ENCODE measurements at places on chromosomes 1 and 21.

- no peak for DNase-seq
Measured at GRCh38 chr1:96060621-96061020, 661.0 kb upstream of the PTBP2 start.

GRCh38 chr1:83060651-83061390, 938.1 kb downstream of the TTLL7 start:
- DNase-seq = no peak

DNA sequence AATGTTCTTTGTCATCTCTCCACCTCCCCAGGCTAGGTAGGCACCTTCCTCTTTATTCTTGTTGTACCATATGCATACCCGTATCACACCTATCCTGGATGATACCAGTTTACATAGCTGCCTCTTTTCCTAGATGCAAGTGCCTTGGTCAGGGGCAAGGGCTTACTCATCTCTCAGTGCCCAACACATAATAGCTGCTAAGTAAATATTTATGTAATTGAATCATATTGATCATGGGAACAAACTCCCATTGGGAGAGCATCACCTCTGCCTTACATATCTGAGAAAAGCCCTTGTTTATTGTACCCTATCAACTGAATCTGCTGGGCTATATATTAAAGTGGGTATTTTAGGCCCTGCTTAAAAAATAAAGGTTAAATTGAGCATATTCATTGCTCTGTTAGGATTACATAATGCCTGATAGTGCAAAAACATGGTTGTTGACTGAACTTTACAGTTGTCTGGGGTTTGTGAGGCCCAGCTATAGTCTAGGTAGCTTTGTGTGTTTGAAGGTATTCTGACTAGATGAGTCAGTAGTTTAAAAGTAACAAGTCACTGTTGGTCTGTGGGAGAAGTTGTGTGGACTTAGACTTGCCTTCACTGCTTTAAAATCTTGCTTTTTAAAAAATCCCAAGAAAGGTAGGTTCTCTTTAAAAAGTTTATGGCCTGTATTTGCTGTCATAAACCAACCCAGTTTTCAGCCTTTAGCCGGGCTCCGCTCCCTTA, 82.6 kb downstream of the OLFML2B start:
- DNase-seq = no peak

DNA sequence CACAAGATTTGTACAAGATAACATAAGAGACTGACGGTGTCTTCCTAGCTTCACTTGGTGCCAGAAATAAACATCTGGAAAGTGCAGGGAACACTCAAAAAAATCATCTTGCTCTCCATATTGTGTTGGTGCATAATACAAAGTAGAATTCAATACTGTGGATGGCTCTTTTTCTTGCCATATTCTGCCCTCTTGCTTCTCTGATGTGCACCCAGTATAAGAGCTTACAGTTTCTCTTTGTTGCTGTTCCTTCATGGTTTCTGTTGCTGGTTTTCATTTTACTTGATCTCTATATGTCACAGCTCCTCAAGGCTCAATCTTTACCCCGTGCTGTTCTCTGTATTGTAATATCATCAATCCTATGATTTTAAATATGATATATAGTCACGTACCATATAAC, 528.5 kb upstream of the ZP4 start:
- no peak for DNase-seq

- no peak for DNase-seq
Measured at GRCh38 chr1:230797376-230797920, 50.3 kb downstream of the CAPN9 start.

DNA sequence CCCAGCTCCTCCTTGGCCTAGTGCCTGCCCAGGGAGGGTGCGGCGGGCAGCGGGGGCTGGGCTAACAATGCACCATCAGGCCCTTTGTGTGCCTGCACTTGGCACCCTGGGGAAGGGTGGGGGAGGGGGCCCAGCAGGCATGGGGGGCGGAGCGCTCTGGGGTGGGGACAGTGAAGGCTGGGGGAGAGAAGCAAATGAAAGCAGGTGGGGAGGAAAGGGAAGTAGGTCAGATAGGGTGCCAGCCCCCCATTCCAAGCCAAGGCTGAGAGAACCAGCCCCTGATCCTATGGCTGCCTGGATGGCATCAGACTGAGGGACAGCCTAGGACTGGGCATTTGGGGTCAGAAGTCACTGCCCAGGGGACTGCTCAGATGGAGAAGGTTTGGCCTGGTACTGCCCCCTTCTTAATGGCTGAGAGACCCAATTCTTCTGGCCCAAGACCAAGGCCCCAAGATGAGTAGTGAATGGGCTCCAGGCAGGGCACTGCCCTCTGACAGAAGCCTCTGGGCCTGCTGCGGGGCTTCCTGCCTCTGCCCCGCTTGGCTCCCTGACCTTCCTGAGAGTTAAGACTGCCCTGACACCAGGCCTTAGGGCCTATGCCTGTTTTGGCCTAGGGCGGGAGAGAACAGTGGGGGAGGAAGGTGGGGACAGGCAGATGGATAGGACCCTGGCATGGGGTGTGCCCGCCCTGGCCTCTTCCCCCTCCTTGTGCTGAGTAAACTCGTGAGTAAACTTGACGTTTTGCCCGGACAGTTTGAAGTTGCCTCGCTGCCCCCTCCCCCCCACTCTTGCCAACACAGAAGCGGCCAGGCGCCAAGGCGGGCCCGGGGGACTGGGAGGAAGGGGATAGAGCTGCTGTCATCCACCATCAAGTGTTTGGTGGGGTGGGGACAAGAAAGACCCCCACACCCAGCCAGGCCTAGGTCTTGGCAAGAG, 2.7 kb downstream of the ZBTB7B start:
- DNase-seq = no peak

DNA sequence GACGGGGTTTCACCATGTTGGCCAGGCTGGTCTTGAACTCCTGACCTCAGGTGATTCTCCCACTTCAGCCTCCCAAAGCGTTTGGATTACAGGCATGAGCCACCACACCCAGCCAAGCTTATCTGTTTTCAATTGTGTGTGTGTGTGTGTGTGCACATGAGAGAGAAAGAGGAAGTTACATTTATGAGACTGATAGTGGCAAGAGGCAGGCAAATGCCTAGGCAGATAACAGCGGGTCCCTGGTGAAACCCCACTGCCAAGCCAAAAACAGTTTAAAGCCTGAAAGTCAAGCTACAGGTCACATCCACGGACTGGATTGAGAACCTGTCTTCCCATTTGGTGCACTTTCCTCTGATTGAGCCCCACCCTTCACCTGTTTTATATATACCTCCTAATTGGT, 35.1 kb upstream of the IFNGR2 start:
- DNase-seq = no peak

GRCh38 chr1:160436966-160437365, 36.6 kb downstream of the VANGL2 start:
- no peak for DNase-seq

DNA sequence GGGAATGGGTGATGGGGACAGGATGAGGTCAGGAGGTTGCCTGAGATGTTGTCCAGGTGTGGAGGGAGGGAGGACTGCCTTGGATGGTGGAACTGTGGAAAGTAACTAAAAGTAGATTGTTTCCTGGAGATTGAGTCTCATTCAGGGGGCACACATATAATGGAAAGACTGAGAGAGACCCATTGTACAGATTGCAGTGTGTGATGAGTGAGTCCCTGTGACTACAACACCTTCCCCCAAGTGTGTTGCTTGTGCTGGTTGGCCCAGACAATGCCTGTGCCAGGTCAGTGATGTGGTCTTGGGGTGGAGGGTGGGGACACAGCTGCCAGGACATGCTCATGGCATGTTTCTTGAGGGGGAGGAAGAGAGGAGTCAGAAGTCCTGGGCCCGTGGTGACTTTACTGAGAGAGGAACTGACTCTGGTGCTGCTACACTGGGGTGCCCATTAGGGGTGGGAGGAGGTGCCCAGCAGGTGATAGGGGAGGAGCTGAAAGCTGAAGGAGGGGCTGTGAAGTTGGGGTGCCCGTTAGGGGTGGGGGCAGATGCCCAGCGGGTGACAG, 5.2 kb downstream of the SNAP47 start:
- no peak for DNase-seq

DNA sequence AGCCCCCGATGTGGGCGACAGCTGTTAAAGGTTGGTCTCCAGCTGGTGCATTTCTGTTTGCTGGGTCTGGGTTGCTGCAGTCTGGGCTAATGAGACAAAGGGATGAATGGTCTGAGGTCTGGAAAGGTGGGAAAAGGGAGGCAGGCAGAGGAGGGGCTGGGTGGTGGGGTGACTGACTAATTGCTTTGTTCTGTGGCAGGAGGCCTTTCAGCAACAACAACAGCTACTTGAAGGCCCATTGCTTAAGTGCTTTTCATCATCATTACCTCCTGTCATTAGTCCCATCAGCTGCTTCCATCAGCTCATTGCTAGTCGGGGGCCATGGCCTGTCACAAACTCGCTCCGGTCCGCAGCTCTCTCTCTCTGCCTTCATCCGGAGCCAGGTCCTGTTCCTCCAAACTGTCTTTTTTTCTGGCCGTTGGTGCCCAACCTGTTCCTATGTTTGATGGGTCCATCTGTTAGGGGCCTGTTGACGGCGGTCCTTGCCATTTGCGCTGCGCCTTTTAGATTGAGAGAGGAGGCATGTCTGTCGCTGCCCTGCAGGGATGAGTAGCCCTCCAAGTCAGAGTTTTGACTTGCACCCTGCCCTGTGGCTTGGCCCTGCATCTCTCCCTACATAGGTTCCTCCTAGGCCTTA, 105.6 kb upstream of the PLXNA2 start:
- DNase-seq = no peak

DNA sequence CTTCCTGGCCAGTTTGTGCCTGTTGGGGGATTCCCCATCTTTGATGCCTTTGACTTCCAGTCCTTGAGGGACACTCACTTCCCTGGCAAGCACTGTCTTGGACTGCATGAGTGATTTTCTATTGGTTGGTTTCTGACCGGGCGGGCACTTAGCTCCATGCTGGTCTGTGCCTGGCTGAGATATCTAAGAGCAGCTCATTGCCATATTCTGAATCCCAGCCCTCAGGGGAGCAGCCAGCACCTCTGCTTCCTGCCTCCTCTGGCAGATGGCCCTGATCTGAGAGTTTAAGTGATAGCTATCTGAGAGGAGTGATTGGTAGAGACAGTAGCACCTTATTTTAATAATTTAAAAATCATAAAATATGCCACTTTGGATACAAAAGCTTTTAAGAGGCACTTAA, 52.5 kb downstream of the DISC1 start:
- DNase-seq = no peak

- DNase-seq = no peak
Measured at GRCh38 chr1:246159279-246160227, 347.5 kb downstream of the SMYD3 start.

- DNase-seq = no peak
Measured at GRCh38 chr1:38560457-38560856, 299.1 kb downstream of the RRAGC start.

DNA sequence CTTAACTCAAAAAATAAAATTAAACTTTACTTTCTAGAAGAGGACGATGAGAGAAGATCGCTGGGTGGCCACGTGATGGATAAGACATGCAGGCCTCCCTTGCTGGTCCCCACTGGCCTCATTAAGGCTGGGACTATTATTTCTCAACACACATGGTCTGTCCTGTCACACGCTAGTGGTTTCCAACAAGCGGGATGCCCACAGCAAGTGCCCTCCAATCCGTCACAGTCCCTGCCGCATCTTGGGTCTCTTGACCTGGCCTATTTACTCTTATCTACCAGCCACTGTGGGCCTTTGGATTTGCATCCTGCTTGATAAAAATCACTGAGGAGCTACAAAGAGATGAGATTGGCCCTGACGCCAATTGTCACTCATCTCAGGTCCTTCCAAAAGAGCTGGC, 30.0 kb downstream of the CAPZB start:
- no peak for DNase-seq

DNA sequence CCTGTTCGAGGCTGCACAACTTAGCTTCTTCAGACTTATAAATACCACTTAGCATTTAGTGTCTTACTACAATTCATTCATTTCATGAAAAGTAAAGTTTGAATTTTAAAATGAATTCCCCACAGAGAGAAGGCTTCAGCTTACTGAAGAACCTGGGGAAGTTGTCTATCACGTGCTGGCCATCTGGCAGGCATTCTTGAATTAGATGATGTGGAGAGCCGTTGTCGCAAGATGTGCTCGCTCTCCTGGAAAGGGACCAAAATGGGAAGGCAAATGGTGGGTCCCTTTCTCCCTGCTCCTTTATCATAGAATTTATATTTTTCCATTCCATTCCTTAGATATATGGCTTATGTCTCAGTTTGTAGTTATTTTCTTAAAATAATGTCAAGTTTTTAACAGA, 90.5 kb downstream of the CD247 start:
- no peak for DNase-seq

- DNase-seq = no peak
Measured at GRCh38 chr1:1013922-1014648, 788 bp downstream of the ISG15 start.

DNA sequence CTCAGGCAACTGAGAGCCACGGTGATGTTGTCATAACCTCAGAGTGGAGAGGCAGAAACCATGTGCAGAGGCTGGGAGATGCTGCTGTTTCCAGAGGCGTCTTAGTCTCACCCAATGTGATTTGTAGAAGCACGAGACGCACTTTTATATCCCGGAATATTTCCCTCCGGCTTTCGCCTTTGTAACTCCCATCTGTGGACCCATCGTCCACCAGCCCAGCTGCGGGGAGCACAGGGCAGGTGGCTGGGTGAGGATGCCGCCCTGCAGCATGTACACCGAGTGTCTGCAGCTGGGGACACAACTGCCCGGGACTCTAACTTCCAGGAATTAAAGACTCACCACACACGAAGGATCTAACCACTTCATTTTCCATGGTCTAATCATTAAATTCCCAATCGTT, 43.5 kb downstream of the UBASH3A start:
- DNase-seq = no peak

DNA sequence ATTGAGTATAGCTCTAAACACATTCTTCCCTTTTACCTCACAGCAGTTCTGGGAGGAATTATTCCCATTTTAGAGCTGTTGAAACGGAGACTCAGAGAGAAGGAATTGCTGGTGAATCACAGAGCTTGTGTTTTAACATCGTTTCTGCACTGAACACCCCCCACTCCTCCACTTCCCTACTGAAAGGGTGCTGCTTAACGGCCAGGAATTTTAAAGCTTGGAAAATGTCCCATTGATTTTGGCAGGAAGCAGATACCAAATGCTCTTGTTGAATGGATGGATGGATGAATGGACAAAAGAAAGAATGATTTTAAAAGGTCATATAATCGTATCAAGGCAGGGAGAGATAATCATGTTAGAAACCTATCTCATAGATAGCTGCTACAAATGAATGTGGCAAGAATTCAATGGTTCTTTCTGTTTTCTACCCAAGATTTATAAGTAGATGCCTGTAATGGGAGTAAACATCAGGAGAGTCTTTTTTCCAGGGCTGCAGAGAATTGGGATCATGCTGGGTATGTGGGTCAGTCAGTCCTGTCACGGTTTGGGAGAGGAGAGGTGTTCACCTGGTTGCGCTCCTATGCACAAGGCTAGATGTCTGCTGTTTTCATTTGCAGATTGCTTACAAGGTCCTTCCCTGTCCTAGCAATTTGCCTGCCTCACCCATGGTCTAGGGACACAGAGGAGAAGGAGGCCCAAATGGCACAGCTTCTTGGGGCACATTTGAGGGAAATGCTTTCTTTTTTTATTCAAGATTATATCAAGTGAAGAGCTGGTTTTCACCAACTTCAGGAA, 19.0 kb downstream of the FAM163A start:
- DNase-seq = no peak
